Choroid plexus epithelial cell (primary cell): ENCODE measurements at places on chromosomes 4 and X.

DNA sequence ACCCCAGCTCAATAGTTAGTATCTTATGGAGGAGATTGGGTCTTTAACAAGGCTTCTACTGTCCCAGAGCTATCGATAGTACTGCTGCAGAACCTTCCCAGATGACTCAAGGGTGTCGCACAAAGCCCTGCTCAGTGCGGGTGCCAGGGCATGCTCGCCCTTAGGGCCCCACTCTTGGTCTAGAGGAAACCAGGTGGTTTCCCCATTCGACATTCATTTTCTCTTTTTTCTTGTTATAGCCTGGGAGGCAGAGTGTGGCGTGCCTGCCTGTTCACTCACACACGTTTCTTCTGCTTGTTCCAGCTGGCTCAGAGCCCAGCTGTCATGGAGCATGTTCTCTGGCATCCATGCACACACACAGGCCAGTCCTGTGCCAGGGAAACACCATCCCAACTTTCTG lies 144.5 kb downstream of the SMIM20 start:
- no peak for DNase-seq

- DNase-seq: no peak
Measured at GRCh38 chr4:5892323-5893003, 423 bp downstream of the CRMP1 start.

- DNase-seq: peak; percentile 52
Measured at GRCh38 chr4:107893171-107894137, 37.9 kb upstream of the CYP2U1 start.

- DNase-seq: no peak
Measured at GRCh38 chrX:41259516-41259915, 74.4 kb upstream of the DDX3X start.

DNA sequence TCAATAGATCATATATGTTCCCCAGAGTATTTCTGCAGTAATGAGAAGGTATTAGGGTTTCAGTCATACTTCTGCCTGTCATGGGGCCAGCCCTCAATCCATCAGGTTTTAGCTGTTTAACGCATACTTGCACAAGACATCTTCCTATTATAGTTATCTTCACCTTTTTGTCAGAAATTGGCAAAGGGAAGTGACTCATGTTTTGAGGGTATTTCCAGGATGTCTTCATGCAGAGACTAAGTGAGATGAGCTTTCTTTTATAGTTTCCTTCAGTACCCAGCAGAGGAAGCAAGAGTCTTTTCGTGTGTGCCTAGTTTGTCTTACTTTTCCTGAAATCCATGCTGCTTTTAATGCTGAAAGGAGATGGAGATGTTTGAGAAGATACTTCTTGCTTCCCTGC lies 9.5 kb downstream of the CSTF2 start:
- DNase-seq: peak; percentile 74

DNA sequence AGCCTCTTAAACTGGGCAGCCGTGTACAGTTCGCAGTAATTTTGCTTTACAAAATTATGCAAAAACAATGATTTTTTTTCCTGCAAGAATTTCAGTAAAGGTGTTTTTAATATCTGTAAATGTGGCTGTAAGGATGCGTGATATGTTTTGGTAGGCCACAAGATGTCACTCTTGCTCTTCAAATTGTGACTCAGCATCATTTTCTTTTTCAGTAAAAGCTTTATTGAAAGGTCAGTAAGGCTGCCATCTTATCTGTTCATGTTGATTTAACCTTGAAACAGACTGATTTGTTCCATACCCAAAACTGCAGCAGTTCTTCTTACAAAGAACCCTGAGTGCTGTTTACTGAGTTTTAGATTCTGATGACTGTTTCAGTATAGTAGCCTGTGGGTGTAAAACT lies 39.9 kb downstream of the TXLNG start:
- DNase-seq: peak; percentile 71

DNA sequence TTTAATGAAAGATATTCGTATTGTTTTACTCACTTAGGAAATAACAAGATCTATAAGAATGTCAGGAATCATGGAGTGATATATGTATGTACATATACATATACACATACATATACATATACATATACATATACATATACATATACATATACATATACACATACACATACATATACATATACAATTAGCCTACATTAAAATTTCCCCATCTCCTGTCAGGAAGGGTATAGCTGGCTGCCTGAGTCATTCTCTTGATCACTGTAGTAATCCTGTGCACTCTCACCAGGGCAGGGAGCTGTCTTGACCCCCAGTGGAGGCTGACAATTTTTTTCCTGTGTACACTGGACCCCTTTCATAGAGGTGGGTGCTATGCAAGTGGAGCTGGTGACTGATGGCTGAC lies 23.3 kb upstream of the MAGEA11 start:
- no peak for DNase-seq

GRCh38 chrX:24343719-24344118 lies 16.7 kb upstream of the SUPT20HL1 start:
- DNase-seq: no peak

DNA sequence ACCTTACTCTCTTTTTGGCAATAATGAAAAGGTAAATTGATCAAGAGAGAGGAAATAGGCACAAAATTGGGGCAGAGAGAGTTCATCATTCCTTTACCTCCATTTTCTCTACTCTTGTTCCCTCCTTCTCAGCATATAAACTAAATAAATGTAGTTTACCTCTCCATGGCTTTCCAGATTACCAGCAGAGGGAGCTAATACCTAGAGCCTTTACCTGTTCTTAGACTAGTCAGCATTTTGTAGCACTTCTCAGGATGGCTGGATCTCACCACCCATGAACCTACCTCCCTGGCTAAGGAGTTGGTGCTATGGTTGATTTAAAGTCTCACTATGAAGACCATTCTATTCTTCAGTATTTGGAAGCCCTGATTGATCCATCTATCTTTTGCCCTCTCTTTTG lies 15.7 kb downstream of the OFD1 start:
- DNase-seq: peak; percentile 56

DNA sequence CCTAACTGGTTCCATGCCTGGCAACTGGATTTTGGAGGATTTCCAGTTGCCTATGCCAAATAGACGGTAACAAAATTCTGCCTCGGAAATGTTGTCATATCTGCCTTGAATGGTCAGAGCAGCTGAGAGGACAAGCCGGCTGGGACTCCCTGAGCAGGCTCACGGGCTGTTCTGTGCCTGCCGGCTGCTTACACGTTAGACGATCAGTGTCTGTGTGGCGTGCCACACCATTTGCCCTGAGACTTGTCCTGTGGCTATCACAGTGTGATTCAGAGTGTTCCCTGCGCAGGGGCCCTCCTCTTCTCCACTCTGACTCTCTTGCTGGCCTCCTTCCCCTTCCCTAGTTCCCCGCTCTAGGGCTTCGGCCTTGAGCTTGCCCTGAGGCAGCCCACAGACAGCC lies 42.4 kb downstream of the RAI2 start:
- no peak for DNase-seq

GRCh38 chr4:156501962-156502361 lies 469.6 kb downstream of the PDGFC start:
- no peak for DNase-seq

GRCh38 chrX:13469963-13470684 lies 99.3 kb upstream of the EGFL6 start:
- DNase-seq: no peak

DNA sequence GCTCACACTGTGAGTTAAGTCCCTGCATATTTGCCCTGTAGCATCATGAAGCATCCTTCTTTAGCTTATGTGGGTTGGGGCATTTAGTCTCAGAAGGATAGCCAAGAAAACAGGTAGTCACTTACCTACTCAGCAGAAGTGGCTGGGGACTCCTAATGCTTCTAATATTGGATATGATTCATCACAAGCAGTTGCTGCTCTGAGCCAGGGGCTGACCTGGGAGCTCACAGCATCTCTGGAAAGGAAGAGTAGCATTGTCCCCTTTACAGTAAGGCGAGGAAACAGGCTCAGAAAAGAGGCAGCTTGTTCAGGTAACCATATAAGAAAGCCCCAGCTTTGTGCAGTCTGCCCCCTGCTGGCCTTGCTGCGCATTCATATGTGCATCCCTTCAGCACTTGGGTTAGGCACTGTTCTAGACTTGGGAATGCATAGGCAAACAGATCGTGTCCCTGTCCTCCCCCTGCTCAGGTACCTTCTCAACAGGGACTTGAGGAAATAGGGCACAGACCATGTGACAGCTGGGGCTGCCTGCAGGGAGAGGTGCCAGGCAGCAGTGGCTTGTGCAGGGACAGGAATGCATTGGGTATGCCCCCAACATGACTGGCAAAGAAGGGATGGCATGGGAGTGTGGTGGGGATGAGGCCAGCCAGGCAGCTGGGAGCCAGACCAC lies 35.7 kb upstream of the TBC1D14 start:
- peak; percentile 83 for DNase-seq

DNA sequence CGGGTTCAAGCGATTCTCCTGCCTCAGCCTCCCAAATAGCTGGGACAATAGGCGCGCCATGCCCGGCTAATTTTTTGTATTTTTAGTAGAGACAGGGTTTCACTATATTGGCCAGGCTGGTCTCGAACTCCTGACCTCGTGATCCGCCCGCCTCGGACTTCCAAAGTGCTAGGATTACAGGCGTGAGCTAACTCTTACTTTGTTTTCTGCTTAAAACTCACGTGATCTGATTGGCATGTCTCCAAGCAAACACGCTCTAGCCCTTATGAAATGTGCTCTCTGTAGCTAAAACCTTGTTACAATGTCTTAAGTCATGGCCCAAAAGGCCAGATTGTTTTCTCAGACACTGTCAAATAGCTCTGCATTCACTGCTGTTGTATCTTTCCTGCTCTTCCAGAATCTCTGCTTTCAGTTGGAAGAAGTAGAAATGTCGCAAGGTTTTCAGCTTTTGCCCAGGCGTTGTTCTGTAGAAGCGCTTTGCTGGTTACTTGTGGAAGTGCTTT lies 39.7 kb upstream of the OGT start:
- peak; percentile 41 for DNase-seq

GRCh38 chr4:100823993-100824323 lies 306.1 kb upstream of the EMCN start:
- DNase-seq: no peak

GRCh38 chrX:150119323-150119722 lies 181.0 kb upstream of the EOLA2 start:
- no peak for DNase-seq

DNA sequence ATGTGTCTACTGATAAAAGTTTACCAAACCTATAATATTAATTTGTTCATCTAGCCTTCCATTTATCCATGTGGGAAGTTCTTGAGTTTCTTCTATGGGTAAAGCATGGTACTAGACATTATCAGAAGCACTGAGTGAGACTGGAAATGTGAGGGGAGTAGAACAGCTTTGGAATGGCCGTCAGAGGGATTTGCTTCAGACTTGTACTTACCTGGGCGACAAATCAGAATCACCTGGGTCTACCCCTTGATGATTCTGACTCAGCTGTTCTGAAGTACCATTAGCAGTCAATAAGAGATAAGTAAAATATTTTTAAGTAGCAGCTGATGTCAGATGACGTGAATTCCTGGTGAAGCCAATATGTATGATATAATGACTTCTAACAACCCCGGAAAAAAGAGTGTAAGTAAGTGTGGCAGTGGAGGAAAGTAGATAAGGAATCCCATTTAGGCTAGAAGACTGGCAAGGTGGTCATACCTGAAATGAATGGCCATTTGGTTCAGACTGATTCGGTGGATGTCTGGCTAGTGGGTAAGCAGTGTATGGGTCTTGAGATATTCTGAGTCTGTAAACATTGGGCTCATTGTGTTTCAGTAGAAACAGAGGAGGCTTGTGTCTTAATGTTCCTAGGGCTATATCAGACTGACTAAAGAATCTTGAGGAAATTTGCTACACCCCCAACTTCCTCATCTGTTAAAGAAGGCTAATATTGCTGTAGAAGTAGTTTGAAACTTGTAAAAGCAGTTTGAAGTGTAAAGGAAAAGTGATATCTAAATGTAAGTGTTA lies 409.2 kb downstream of the NKX6-1 start:
- DNase-seq: no peak

GRCh38 chr4:124501576-124501975 lies 211.0 kb downstream of the ANKRD50 start:
- DNase-seq: no peak

GRCh38 chr4:30380404-30380998 lies 339.7 kb upstream of the PCDH7 start:
- peak; percentile 71 for DNase-seq

DNA sequence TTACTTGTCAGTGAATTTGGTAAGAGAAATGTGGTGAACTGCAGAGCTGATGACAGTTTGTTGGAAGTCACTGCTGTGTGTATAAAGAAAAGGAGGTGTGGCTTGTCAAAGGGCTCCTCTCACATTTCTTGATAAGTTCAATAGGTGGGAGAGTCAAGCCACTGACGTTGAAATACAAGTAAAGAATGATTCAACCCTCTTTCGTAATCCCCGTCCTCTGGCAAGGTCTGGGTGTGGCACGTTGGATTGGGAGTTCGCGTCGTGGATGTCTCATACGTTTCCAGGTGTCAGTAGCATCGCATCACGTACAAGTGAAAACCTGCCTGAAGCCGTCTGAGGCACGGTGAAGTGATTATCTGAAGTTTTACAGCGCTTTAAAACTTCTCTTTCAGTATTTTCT lies 76.4 kb downstream of the EGF start:
- peak; percentile 41 for DNase-seq

GRCh38 chr4:182090186-182090585 lies 153.0 kb upstream of the TENM3 start:
- no peak for DNase-seq
